ENCODE measurements at places on chromosomes 11 and 22.

GRCh38 chr11:37282367-37282766 lies 684.3 kb upstream of the RAG2 start:
- DNase-seq, result no peak

DNA sequence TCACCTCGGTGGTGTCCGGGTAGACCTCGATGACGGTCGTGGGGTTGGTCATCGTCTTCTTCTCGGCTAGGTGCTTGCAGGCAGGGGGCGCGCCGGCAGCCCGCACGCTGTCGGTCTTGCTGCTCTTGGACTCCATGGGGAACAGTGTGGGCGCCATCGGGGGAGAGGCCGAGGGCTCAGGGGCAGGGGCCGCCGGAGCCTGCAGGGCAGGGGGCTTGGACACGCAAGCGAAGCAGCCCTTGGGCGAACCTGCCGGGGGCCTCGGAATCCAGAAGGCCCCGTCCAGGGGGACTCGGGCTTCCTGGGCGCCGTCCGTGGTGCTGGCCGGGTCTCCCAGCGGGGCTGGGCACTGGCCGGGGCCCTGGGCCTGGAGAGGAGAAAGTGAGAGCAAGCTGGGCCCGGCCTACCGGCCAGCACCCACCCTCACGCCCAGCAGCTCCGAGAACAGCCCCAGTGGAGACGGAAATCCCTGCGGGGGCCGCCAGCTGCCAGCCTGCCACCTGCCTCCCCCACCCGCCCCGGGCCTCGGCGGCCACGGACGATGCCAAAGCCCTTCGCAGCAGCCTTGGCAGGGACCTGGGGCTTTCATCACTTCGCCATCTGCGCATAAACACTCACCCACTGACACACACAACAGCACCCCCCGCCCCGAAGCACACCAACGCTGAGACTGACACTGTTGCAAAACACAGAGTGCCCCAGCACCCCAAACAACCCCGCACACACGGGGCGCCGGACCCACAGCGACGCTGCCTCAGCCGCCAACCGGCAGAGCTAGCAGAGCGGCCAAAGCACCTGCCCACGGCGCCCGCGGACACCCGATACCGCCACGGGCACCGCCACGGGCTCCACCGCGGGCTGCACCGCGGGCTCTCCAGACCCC lies 2.4 kb downstream of the IFITM10 start:
- no peak for DNase-seq

DNA sequence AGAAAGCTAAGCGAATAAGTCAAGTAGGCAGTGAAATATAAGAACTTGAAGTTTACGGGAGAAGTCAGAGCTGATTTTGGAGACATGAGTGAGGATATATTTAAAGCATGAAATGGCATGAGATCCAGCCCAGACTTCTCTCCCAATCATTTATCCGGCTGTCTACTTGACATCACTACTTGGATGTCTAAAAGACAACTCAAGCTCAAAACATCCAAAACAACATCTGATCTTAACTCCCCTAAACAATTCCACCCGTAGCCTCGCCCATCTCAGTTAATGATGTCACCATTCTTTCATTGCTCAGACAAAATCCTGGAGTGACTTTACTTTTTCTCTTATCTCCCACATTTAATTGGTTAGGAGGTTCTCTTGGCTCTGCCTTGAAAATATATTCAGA lies 44.5 kb downstream of the WEE1 start:
- DNase-seq, result no peak

DNA sequence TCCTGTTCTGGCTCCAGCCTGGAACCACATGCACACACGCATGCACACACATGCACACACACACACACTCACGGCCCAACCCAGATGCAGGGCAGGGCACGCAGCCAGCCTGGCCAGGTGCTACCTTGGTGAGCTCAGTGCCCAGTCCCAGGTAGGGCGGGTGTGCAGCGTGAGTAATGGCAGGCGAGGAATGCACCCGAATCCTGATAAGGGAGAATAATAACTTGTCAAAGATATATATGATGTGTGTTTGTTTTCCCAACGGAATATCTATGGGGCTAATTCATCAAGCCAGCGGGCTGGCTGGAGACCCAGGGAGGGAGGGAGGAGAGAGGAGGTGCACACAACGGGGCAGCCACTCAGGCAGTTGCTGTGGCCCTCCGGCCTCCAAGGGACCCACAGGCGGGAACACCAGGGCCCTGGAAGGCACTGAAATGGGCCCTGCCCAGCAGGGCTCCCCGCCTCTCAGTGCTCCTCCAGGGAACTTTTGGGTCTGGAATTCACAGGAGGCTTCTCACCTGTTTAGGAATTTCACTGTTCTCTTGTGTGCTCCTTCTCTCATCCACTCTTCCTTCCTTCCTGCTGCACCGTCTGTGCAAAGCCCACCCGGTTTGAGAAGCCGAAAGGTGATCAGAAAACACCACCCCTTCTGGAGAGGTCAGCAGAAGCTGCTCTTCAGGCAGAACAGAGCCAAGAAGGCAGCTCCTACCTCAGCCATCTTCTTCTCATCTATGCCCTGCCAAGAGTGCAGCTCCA lies 79.0 kb downstream of the BUD13 start:
- DNase-seq, result no peak

GRCh38 chr22:24433828-24434470 lies 6.5 kb downstream of the ADORA2A start:
- peak; percentile 86 for DNase-seq

- no peak for DNase-seq
Observed at GRCh38 chr11:41955066-41955465, 495.6 kb upstream of the LRRC4C start.
